ENCODE measurements at places on chromosomes 1 and 21.
A peak's percentile ranks its signal among the peaks of the same experiment; 100 is the strongest.

DNA sequence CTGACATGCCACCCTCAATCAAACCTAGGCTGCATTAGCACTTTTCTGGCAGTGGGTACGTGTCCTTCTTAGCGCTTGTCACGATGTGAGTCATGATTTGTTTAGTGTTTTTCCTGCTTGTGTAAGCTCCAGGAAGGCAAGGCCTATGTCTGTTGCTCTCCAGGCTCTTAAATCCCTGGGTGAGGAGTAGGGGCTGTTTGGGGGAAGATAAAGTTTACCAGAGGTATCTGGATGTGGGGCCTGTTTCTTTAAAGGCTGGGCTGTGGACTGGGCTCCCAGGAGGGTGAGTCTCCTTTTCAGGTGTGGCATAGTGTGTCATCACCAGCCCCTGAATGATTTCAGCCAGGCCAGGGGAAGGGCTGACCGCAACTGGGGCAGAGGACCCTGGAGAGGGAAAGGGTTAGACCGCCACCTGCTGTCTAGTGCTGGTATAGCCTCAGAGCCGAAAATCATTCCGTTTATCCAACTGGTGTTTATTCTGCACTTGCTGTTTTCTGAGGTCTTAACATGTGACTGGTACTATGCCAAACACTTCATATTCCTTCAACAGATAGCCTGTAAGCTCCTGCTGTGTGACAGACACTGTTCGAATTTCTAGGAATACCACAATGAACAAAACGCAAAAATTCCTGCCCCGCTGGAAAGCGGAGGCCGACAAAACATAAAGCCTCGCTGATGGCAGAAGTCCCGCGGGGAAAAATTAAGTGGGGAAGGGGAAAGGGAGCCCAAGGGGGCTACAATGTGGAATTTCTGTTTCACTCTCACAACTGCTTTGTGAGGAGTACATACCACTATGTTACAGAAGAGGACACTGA, 9.7 kb downstream of the SERINC2 start:
- DNase-seq: peak; percentile 47

DNA sequence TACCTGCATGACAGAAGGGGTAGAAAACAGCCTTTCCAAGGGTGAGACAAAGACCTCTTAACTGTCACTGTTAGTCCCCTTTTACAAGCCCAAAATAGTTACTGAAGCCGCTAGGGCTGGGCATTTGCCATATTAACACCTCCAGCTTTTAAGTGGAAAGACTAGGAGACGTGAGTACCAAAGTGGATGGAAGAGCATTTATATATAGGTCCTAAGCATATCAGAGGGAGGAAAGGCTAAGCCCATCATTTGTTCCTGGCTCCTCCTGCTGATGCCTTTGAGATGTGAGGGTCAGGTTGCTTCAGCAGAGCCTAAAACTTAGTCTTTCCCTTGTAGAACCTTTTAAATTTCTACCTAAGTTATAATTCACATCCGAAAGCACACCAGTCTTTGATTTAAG, 25.7 kb upstream of the APOBEC4 start:
- DNase-seq: no peak

DNA sequence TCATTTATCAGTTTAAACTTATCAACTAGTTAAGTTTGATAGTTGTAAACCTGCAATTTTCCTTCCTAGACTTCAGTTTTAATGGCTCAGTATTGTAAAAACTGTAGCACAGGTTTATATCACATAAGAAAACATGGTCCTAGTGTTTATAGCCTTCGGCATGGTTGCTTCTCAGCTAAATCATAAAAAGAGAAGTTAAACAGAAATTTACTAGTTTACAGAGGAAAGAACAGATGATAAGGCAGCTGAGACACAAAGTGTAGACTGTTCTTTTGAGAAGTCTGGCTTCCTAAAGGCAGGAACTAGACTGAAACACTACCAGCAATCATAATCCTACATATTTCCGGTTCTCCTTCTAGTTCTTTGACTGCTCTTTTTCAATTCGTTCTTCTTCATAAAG, 39.8 kb downstream of the WNT2B start:
- DNase-seq: no peak

DNA sequence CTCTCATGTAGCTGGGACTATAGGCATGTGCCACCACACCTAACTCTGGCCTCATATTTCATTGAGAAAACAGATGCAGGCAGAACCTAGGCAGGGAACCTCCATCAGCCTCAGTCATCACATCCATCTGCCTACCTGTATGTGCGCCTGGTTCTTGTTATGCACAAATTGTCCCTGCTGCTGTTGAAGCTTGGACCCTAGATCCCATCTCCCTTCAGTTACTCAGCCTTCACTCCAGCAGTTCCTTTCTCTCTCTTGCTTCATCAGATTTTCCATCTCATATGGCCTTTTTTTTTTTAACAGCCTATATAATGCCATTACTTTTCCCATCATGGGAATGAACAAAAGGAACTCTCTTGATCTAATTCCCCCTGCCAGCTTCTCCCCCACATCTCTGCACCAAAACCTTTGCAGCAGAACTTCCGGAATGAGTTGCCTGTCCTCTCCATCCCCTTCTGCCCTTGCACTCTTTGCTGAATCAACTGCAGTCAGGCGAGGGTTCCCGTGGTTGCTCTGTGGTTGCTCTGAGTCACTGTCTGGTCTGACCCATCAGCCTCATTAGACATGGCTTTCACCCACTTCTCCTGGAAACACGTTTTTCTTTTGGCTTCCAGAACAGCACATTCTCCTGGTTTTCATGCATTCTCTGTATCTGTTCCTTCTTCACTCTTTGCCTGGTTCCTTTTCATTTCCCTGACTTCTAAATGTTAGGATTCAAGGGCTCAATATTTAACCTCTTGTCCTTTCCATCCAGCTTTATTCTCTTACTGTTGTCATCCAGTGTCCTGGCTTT, 41.5 kb downstream of the UBE4B start:
- no peak for DNase-seq

DNA sequence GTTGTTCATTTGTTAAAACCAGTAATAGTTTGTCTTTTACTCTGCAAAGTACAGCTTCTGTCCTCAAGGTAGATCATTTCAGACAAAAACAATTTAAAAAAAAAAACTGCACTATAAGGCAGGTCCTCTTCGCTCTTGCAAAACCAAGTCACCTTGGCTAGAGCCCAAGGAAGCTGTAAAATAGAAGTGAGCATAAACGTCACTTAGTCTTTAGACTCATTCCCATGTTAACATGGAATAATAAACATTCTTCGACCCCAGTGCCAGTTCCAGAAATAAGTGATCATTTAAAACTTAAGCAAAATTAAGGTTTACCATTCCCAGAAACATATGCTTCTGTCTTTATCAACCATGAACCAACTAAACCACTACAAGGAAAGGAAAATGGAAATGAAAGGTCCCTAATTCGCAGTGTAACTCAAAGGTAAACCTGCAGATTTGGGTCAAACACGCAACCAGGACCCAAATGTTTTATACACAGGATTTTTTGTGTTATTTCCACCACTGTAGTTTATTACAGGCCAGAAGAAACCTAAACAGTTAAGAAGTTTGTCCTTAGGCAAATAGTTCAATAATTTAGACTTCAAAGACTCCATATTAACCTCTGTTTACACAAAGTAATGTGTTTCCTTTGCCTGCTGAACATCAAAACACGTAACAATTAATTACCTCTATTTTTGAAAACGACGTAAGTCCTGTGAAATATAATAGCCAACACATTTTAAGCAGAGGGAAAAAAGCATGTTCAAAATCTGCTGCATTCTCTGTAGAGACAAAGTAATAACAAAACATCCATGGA, 54.6 kb downstream of the TGFBR3 start:
- no peak for DNase-seq

GRCh38 chr1:39205781-39206464, 1.4 kb downstream of the MACF1 start:
- no peak for DNase-seq

- no peak for DNase-seq
Measured at GRCh38 chr1:27430903-27431600, 38.6 kb downstream of the GPR3 start.

GRCh38 chr1:111948209-111949171, 41.0 kb downstream of the KCND3 start:
- DNase-seq: no peak

DNA sequence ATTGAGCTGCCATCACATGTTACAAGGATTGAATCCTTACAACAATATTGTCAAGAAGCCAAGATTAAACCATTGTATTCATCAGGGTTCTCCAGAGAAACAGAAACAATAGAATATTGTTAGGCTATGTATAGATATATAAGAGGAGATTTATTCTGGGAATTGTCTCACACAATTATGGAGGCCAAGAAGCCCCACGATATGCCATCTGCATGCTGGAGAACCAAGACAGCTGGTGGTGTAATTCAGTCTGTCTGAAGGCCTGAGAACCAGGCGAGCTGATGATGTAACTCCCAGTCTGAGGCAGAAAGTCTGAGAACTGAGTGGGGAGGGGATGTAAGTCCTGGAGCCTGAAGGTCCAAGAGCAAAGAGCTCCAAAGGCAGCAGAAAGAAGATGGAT, 14.5 kb upstream of the TTF2 start:
- no peak for DNase-seq

- DNase-seq: no peak
Measured at GRCh38 chr1:64550510-64550909, 80.6 kb downstream of the CACHD1 start.

- no peak for DNase-seq
Measured at GRCh38 chr1:40861224-40862003, 749 bp downstream of the CITED4 start.

DNA sequence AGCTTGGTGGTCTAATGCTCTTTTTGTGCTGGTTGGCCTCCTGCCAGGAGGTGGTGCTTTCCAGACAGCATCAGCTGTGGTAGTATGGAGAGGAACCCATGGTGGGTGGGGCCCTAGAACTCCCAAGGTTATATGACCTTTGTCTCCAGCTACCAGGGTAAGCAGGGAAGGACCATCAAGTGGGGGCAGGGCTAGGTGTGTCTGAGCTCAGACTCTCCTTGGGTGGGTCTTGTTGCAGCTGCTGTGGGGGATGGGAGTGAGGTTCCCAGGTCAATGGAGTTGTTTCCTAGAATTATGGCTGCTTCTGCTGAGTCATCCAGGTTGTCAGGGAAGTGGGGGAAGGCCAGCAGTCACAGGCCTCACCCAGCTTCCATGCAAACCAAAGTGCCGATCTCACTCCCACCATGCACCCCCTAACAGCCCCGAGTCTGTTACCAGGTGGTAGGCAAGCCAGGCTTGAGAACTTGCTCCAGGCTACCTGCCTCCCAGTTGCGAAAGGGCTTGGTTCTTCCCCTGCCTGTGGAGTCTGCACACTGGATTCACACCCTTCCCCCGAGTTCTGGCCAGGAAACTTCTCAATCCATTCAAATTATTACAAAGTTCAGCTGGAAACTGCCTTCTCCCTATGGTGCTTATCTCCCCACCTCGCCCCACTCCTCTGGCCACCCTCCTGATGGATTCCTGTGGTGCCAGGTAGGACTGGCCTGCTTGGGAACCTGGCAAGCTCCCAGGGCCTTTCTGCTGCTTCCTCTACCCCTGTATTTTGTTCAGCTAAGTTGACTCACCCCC, 37.8 kb downstream of the DRAM2 start:
- DNase-seq: no peak

DNA sequence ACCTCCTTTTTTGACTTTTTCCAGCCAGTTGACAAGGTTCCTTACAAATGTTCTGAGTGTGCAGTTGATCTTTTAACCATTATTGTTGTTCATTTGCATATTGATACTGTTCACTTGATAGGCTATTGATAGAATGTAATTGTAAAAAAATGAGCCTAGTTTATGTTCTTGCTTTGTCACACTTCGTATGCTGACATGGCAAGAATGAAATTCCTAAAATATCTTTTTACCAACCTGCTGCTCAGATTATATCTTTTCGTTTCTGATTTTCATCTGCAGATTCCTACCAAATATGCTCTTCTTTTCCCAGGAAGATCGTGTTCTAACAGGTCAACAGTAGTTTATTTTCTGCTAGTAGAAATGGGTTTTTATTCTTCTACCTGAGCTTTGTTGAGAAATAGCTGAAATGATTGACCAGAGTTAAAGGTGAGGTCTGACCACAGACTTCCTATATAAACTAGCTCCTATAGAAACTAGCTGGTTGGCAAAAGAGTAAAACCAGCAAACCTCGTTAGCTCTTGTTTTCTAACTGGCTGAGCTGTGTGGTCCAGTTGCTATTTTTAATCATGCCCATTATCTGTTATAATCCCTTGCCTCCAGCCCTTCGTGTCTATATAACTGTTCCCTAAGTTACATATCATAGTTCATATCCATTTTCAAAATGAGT, 174.8 kb downstream of the HS2ST1 start:
- no peak for DNase-seq

DNA sequence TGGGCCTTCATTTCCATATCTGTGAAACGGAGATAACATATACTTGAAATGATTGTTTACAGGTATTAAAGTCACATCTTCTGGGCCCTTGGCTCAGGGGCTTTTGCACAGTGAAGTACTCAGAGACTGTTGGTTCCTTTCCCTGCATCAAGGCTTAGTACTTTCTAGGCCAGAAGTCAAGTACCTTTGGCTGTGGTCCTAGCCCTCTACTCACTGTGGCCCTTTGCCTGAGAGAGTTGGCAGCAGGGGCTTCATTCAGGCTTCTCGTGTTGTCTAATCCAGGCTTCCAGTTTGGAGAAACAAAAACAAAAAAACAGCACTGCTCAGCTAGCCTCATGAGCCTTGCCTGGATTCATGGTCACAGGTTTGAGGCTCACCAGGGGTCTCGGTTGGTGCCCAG, 8.1 kb upstream of the DPH2 start:
- no peak for DNase-seq

GRCh38 chr1:100448366-100448765, 89.6 kb upstream of the GPR88 start:
- DNase-seq: no peak

GRCh38 chr1:218424502-218424901, 79.4 kb downstream of the TGFB2 start:
- DNase-seq: no peak

- no peak for DNase-seq
Measured at GRCh38 chr1:75693551-75693950, 31.0 kb upstream of the ACADM start.

DNA sequence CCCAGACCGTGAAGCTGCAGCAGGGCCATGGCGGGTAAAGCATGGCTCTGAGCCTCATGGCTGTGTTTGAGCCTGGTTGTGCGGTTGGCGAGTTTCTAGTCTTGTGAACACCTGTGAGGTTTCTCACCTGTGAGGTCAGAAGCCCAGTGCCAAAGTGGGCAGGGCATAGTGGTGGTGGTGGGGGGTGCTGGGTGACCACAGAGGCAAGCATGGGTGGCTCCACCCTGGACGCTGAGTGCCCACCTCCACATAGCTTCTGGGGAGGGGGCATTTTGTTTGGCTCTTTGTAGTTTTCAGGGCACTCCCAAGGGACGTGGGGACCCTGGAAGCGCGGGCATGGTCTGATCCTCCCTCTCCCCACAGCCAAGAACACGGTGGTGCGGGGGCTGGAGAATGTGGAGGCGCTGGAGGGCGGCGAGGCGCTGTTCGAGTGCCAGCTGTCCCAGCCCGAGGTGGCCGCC, 91.1 kb downstream of the TRIM11 start:
- no peak for DNase-seq

DNA sequence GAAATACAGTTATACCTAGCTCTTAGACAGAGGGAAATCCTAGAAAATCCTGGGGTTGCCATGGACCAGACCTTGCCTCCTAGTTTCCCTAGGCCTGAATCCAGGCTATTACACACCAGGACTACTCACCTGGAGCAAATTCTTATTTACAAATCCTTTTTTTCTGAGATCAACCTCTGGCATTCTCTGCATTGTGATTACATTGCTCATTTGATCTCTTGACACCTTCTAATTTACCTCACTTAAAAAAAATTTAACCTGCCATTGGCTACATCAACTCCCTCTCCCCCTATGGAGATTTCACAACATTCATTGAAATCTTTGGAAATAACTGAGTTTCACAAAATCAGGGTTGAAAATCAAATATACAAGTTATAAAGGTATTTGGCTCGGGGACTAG, 2.9 kb upstream of the C1orf105 start:
- no peak for DNase-seq
